ENCODE measurements at places on chromosomes 3 and 15.

- DNase-seq = no peak
Observed at GRCh38 chr3:28326458-28326926, 22.0 kb upstream of the ZCWPW2 start.

DNA sequence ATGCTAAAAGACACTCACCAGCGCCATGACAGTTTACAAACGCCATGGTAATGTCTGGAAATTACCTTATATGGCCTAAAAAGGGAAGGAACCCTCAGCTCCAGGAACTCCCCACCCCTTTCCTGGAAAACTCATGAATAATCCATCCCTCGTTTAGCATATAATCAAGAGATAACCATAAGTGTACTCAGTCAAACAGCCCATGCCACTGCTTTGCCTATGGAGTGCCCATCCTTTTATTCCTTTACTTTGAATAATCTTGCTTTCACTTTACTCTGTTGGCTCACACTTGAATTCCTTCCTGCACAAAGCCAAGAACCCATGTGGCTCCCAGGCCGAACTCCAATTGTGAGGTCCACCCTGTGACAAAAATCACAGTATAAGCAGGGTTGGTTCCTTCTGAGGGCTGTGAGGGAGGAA, 19.1 kb upstream of the FSTL1 start:
- DNase-seq = no peak

DNA sequence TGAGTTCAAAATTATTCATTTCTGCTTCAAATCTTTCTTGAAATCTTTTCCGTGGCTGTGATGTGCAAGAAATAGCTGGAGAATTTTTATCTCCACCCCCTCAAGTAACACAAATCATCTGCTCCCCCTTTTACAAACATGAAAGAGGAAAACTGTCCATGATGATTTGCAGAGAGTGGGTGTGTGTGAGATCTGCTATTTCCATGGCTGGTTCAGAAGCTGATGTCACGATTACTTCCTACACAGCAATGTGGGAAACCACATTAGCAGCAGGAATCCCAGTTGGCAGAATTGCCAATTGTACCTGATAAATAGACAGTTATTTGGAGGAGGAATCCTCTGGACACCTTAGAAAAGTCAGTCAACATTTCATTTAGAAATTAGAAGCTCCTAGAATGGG, 75.2 kb upstream of the GRM7 start:
- DNase-seq = no peak

DNA sequence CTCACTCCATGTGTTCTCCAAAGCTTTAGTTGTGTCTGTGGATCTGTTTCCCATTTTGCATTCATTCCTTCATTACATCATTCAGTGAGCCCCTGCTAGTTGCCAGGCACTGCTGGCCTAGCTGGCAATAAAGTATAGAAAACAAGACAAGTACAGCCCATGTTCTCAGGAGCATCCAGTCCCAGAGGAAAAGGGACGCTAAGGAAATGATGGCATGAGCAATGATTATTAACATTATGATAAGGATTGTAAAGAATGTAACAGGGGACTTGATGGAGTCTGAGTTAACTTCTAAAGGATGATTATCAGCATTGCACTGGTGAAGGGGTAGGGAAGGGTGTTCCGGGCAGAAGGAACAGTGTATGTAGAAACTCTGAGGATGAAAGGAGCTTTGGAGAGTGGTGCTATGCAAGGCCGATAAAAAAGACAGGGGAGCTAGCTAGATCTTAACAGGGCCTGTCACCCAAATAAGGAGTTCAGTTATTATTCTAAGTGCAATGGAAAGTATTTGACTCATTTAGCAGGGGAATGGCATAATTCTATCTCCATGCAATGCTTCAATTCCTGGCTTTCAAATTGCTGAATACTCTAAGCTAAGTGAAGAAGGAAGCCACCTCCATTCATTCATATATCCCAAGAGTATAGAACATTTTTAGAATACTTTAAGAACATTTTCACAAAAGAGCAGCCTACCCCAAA, 258.2 kb upstream of the STT3B start:
- DNase-seq = no peak

DNA sequence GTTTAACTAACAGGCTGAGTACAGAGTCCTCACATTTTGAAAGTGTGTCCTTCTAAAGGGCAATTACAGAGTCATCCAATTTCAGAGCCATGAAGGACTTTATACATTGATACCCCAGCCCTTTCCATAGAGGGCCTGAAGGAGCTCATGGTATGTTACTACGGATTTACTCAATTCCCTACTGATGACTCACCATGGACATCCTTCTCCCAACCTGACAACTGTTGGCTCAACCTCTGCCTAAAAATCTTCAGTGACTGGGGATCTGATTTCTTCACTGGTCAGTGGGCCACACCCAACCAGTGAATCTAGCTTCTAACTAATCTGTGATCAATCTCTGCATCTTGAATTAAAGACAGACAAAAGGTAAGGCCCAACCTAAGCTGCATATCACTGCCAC, 963.4 kb upstream of the CFAP20DC start:
- DNase-seq = no peak

DNA sequence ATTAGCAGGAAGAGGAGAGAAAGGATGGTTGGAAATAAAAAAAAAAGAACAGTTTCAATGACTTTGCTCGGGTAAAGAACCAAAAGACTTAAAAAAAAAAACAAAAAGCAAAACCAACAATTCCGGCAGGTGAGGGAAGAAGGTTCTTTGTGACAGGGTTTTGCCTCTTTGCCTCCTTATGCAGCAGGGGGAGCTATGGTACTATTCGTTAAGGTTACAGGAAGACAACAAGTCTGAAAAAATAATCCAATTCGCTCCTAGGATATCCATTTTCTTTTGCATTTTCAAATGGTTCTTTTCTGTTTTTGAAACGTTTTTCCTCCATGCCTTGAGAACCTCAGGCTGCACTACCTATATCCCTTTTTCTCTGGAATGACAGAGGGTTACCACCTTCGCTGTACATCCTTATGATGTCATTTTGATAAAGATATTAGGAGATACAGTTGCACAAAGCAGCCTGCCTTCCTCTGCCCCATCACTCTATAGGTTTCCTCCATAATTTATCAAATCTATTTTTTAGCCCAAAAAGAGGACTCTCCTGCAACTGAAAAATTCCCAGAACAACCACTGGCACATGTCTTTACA, 55.0 kb downstream of the CFAP20DC start:
- DNase-seq = no peak

GRCh38 chr3:137962251-137962650, 47.7 kb upstream of the CLDN18 start:
- no peak for DNase-seq

GRCh38 chr3:48356419-48356818, 15.6 kb upstream of the FBXW12 start:
- DNase-seq = no peak

DNA sequence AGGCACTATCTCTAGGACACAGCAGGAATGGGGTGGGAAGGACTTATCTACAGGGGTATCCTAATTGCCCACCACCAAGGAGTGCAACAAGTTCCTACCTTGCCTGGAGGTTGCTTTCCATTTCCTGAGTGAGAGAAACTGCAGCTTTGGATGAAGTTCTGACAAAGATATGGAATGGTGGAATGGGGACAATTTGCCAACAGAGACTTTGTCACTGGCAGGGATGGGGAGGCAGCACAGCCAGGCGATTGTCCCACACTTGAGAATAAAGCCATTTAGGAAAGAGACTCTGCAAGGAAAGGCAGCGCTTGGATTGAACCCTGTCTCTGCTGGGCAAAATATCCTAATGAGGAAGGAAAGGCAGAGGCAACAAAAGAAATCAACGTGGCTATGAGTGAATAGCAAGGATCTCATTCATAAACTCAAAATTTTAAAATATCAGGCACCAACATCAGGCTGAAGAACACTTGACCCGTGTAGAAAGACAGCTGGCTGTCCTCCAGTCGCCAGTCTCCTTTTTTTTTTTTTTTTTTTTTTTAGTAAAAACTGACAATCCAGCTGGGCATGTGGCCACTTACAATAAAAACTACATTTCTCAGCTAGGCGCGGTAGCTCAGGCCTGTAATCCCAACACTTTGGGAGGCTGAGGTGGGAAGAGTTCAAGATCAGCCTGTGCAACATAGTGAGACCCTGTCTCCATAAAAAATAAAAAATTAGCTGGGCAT, 31.6 kb upstream of the PDE8A start:
- no peak for DNase-seq

- no peak for DNase-seq
Observed at GRCh38 chr15:100348578-100348977, 6.8 kb upstream of the ADAMTS17 start.

DNA sequence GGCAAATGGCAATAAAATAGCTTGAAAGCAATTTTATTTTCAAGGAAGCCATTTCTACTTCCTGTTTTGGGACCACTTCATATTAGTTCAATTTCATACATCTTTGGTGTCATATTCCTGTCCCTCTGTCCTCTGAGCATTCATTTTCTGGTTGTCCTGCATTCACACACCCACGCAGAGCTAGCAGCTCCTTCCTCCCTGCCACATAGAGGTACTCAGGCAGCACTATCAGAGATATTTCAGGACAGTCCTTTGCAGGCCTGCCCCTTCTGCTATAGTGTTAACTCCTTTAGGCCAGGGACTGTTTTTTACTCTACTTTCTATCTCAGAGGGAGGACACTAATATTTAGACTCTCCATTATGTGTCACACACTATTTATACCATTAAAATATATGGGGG, 132.0 kb downstream of the ECT2 start:
- no peak for DNase-seq

- no peak for DNase-seq
Observed at GRCh38 chr3:121992601-121993560, 29.2 kb downstream of the ILDR1 start.

DNA sequence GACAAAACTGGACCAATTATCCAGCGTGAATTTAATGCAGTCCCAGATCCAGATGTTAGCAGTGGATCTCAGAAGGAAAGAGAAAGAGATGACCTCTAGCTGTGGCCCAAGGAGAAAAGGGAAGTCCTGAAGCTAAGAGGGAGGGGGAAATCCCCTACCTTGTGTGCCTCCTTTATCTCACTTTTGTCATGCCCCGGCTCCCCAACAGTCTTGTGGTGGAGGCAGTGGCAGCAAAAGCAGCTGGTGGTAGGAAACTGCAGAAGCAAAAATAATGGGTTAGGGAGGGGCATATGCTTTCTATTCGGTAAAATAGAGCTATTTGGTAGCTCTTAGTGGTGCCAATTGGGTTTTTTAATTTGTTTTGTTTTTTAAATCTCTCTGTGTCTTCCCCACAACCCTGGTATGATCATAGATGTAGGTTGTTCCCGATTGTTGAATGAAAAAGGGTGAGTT, 56.5 kb downstream of the MCTP2 start:
- no peak for DNase-seq

DNA sequence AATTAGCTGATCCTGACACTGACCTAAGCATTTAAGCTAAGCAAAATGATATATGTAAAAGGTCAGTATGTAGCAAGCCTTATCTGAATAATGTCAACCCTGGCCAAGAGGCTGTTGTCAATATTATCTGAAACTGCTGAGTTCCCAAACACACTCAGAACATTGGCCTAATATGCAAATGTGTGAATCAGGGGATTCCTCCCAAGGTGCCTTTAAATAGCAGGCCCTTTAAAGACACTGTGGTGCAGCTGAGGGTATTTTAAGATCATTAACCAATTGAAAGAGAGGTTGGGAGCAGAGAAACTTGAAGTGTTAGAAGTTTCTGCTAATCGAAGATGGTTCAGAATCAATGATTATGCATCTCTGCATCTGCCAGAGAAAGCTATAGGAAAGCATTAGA, 207.0 kb downstream of the NTRK3 start:
- DNase-seq = no peak

GRCh38 chr15:65110676-65111292, 4.2 kb downstream of the UBAP1L start:
- no peak for DNase-seq

- no peak for DNase-seq
Observed at GRCh38 chr3:112134335-112135124, 1.5 kb upstream of the GCSAM start.

DNA sequence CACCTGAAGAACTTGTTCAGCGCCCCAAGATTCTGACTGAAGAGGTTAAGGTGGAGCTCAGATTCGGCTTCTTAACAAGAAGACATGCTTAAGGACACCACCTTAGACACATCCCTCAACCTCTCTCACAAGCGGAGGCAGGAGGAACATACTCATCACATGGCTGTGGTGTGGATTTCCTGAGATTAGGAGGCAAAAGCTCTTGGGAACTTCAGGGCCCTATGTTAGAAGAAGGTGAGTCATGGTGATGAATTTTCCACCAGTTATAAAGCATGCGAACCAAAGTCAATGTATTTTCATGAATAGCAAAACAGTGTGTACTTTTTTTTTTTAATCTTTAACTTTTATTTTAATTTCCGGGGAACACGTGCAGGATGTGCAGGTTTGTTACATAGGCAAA, 212.2 kb upstream of the SUCLG2 start:
- no peak for DNase-seq

DNA sequence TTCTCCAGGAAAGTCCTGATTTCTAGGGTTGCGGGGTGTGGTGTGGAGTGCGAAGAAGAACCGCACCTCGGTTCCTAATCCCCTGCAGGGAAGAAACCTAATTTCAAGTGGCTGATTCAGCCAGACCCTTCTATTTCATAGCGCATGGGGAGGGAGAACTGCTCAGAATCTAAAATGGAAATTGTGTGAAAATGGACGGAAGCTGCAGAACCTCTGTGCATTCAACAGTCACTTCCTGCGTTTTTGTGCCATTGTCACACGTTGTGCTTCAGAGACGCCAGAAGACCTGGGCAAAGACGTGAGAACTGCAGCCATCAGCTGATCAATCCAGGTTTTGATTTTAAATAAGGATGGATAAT, 1.2 kb downstream of the SIDT1 start:
- peak; percentile 7 for DNase-seq

GRCh38 chr15:57548835-57549234, 42.9 kb upstream of the MYZAP start:
- DNase-seq = no peak

GRCh38 chr3:51057121-51057520, 328.0 kb upstream of the MANF start:
- DNase-seq = no peak

DNA sequence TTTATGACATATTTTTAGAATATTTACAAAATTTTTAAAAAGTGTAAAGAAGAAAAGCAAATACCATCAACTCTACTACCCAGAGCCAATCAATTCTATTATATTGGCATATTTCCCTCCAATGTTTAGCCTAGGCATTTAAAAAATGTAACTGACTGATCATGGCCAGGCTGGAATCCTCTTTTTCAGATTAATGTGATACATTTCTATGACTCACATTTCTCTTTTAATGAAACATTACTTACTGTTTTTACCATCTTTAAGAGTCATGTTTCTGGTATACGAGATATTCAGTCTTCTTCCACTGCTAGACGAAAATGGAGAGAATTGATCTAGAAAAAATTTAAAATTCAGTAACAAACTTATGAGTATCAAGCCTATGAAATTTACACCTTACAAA, 53.4 kb upstream of the DCUN1D1 start:
- no peak for DNase-seq

DNA sequence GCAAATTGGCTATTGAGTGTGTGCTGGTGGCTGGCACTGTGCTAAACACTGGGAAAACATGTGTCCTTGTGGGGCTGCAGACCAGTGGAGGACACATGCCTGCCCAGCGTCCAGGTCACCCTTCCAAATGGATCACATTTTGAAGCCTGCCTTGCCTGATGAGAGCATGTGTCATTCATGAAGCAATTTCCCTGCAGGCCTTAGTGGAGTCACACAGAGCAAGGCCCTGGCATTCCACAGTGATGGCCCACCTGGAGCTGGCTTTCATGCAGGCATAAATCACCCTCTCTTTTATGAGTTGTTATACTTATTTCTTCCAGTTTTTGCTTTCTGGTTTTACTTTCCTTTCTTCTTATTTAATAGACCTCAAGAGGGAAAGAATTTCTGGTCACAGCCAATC, 219.5 kb downstream of the EPHB1 start:
- no peak for DNase-seq

- DNase-seq = peak; percentile 22
Observed at GRCh38 chr3:105752791-105753415, 115.9 kb downstream of the CBLB start.

Measured in activated naive CD4-positive, alpha-beta T cell (primary cell).